Activated naive CD4-positive, alpha-beta T cell treated with anti-CD3 and anti-CD28 coated beads, Interleukin-2, amount 50 U/mL, for 72 hours (primary cell): ENCODE measurements at places on chromosomes 11 and 22.

DNA sequence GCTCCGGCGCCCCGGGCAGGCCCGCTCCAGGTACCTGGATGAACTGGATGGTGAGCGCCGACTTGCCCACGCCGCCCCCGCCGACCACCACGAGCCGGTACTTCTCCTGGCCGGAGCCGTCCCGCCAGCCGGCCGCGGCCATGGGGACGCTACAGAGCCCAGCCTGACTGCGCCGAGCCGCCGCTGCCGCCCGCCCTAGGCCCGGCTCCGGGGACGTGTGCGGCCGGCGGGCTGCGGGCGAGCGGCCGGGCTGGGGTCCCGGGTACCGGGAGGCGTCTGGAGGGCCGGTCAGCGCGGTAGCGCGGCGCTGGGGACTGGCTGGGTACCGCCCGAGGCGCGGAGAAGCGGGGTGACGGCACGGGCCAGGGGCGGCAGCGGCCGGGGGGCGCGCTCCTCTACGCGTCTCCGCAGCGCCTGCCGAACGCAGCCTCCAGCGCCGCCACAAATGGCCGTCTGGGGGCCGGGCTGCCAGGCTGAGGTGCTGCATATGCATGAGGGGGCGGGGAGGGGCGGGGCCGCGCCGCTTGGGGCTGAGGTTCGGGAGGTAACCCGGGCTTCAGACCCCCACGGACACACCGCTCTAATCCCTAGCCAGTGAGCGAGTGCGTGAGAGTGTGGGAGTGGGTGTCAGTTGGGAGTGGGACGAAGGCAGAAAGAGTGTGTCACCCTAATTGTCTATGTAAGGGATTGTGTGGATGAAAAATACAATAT, at the start of gene RRAS2:
TSS of gene RRAS2 (minus strand) at position 455 of the 711 bp plus-strand sequence. CDS start at position 142, 313 bp downstream.
- peak; percentile 80 for DNase-seq

- no peak for DNase-seq
These were observed 13.7 kb upstream of the MPEG1 start for GRCh38 chr11:59226396-59226795.

DNA sequence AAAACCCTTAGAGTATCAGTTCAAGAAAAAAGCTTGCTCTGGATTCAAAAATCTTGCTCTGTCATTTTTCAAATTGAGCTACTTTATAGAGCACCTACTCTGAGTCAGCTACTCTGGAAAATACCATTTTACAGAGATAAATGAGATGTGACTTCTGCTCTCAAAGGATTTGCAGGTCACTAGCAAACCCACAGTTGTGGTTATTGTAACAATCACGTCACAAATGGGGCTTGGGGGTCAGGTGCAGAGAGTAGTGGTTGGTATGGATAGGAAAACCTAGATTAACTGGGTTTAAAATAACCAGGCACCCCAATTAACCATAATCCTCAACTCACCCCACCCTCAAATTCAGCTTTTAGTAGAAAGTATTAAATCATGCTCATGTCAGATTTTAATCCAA, 52.3 kb downstream of the MSANTD4 start:
- DNase-seq: no peak

- DNase-seq: no peak
These were observed 47.2 kb downstream of the MYO7A start for GRCh38 chr11:77175021-77175842.

GRCh38 chr11:7098235-7098832, 9.5 kb downstream of the RBMXL2 start:
- no peak for DNase-seq

DNA sequence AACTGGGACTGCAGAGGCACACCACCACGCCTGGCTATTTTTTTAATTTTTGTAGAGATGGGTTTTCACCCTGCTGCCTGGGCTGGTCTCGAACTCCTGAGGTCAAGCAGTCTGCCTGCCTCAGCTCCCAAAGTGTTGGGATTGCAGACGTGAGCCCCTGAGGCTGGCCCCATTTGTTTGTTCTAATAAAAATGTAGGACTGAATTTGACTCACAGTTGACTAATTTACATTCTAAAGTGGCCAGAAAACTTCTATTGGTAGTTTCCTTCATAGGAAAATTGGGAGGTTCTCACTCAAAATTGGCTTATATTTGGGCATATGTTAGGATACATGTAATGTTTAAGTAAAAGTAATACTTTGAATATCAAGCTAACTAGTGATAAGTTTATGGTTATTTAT, 35.0 kb downstream of the PPFIA1 start:
- DNase-seq: no peak

DNA sequence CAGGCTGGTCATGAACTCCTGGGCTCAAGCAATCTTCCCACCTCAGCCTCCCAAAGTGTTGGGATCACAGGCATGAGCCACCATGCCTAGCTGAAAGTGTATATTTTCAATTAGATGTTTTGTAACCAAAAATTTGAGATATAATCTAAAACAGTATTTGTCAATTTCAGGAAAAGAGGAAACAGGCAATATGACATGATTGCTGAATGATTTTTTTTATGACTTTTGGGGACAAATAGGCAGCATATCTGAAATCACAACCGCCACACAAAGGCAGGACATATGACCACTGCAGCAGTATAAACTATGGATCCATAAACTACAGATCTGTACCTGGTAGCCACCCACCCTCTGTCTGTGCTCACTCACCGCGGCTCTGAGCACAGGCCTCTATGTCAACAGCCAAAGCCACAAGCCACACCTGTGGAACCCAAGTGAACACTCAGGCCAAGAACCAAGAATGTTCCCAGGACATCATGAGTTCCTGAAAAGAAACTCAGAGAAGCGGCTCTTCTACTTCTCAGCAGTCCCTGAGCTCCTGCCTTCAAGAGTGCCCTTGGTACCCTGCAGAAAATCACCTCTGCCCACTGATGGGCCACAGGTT, 22.5 kb downstream of the PISD start:
- no peak for DNase-seq

DNA sequence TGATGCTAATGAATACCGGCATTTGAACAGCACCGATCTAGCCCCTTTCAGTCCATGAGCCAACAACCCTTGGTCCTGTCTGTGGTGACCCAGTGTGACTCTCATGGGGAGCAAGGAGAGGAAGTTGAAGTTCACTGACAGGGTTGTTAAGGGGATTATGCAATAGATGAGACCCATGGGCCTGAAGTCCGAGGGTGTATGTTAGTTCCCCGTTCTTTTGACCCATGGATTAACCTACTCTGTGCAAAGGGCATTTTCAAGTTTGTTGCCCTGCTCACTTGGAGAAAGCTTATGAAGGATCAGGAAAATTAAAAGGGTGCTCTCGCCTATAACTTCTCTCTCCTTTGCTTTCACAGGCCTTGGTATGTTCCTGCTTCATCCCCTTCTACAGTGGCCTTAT, 4.9 kb downstream of the PNPLA3 start:
- DNase-seq: no peak

DNA sequence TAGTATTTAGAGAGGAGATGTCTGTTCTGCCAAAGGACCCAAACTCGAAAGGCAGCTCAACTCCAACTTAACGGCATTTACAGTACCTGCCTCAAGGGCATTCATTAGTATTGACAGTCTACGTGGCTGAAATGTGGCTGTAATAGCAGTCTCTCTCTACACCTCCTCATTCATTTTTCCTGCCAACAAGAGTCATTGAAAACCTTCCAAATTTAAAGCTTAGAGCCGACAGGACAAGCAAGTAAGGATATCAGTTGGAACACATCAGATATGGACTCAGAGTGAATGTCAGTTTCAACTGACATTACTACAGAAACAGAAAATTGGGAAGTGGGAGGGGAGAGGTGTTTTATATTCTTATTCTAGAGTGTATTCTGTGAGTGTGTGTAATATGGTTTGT, 253.1 kb downstream of the CADM1 start:
- DNase-seq: no peak

- DNase-seq: no peak
These were observed 22.6 kb upstream of the APLP2 start for GRCh38 chr11:130047141-130047540.

DNA sequence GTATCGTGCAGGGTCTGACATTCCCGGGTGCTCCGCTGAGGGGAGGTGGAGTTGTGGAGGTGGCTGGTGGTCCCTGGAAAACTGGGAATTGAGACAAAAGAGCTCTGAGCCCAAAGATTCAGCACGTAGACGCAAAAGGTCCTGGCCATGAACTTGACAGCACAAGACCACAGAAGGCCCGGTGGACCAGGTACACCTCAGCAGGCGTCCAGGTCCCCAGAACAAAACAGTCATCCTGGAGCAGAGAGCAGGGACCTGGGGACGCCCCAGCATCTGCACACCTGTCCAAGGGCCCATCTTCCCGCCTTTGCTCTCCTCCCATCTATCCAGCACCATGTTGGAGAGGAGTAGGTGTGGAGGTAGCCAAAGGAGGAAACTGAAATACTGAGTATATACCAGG, 13.8 kb upstream of the MB start:
- no peak for DNase-seq

GRCh38 chr11:110919241-110919922, 207.1 kb upstream of the ARHGAP20 start:
- DNase-seq: no peak

DNA sequence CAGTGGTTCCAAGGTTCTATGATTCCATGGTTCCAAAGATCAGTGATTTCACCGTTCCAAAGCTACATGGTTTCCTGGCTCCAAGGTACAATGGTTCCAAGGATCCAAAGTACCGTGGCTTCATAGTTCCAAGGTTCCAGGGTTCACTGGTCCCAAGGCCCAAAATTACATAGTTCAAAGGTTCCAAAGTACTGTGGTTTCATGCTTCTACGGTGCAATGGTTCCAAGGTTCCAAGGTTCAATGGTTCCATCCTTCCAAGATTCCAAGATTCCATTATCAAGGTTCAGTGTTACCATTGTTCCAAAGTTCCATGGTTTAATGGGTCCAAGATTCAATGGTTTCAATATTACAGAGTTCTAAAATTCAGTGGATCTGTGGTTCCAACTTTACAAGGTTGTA, 43.0 kb upstream of the SEPTIN5 start:
- no peak for DNase-seq

DNA sequence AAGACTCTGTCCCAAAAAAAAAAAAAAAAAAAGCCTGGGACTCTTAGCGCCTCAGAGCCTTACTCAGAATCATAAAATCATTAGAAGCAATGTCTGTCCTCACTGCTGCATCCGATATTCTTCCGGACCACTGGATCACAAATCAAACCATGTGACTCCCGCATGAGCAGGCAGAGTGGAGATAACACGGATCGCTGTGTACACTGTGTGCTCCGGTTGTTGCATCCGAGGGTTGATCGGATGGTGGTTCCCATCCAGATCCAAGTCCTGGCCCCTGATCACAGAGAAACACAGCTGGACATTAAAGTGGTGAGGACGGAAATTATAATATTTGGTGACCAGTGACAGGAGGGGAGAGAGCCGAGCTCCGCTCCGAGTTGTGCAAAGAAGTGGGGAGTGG, 9.7 kb upstream of the TXNRD2 start:
- no peak for DNase-seq

DNA sequence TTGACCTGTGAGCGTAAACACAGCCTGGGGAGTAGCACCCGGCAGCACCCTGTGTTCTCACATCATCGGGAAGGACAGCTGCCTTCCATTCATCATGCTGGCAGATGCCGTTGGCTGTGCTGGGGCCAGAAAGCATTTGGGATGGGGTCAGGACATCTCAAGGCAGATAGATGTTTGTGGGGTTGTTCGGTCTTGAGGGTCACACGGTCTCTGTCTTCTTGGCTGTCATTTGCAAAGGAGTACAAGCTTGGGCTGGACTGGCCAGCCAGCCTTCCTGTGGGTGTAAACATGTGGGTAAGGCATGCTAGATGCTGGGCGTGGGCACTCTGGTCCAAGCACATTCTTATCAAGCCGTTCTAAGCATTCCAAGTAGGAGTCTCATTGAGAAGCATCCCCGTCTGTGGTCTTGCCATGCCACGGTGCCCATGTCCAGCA, 81.4 kb downstream of the TBC1D22A start:
- no peak for DNase-seq

GRCh38 chr22:26848244-26848920, 191.0 kb downstream of the MIAT start:
- DNase-seq: no peak

DNA sequence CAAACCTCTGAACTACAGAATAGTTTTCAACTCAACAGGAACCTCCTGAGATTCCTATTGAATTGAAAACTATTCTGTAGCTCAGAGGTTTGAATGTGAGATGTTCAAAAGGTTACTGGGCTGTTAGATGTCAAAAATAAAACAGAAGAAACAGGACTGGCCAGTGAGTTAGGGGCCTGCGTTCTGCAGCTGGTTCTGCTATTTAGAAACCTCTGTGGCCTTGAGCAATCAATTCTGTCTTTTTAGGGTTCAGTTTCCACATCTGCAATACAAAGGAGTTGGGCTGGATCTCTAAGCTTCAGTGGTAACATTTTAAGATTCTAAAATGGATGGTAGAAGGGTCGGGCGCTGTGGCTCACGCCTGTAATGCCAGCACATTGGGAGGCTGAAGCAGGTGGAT, 55.8 kb downstream of the CLMP start:
- no peak for DNase-seq

DNA sequence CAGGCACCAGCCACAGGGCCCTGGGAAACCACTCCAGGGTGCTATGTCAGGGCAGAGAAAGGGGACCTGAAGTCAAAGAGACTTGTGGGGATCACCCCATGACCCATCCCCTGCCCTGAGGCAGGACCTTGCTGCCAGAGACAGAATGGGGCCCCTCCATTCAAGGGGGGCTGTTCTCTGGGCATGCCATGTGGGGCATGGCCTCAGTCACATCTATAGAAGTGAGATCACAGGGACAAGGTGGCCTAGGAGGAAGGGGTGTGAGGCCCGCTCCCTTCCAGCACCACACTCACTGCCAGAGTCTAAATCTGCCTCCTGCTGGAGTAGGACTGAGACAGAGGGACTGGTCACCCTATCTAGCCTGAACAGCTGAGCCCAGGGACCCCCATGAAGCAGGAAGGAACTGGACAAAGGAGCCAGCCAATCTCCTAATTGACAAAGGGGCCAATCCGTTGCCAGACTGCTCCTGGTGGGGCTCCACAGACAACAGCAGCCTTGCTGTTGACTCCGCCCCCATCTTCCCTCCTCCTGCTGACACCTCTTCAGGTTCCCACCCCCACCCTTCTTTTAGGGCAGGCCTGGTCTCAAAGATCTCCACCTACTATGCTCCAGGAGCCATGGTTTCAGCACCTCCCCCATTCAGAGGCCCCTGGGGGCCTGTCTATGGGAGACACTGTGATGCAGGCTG, 26.0 kb downstream of the NEAT1 start:
- no peak for DNase-seq

DNA sequence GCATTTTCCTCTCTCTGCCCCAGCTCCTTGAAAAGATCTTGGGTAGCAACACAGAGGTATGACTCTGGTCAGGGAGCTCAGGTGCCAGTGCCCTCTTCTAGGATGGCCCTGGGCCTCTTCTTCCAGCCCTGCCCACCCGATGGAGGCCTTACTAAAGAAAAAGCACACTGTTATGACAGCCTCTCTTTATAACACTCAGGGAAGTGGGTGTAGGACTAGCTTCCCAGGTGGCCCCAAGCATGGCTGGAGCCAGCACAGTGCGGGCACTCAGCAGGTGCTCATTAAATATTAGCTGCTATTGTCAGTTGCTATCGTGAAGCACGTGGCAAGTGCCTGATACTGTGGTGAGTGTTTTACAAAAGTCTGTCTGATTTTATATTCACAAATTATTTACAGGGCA, 127.2 kb upstream of the B3GAT1 start:
- DNase-seq: peak; percentile 31

DNA sequence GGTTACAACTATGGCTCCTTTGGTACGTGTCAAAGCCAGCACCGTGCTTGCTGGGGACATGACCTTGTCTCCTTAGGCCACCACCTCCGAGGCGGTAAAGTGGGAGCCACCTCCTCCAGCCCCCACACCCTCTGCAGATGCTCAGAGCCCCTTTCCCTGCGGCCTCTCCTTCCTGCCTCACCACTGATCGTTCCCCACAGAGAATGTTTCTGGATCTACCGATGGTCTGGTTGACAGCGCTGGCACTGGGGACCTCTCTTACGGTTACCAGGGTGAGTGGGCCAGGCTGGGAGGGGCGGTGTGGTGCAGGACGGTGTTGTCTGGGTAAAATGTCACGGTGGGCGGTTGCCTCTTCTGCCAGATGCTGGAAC, 8.9 kb downstream of the SIDT2 start:
- DNase-seq: peak; percentile 18
